Endothelial cell of umbilical vein (primary cell): ENCODE measurements at places on chromosomes 2 and 18. TPM values are rescaled to one million over a fixed set of nuclear protein-coding genes. Genes with fewer than 3 reads are reported as not detected.

DNA sequence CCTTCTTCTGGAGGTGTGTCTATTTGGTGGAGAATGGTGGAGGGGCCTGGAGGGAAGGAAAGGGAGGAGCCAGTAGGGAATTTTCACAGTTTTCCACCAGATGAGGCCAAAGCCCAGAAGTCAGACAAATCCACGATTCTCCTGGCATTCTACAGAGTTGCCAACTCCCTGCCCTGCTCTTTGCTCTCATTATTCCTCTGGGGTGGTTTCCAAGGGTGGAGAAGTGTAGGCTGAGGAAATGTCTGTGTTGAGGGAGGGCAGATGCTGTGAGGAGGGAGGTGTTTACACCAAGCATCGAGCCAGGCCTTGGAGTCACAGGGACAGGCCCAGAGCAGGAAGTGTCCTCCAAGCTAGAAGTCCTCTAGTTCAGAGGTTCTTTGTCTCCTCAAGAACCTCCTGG, 124.1 kb upstream of the LGALSL start:
- no peaks in the 10 kb centered on the region for H3K36me3 ChIP-seq
- H3K27ac ChIP-seq: no peak overlapping the region
- peaks cover 14% of the 10 kb centered on the region for H3K4me1 ChIP-seq
- peak; percentile 57 for DNase-seq

- H3K36me3 ChIP-seq: no peaks in the 10 kb centered on the region
- DNase-seq: no peak
- no peaks in the 10 kb centered on the region for H3K27me3 ChIP-seq
- no peak overlapping the region for H3K4me3 ChIP-seq
- H3K4me1 ChIP-seq: no peaks in the 10 kb centered on the region
Measured at GRCh38 chr18:36527051-36527450, 229.5 kb downstream of the FHOD3 start.

DNA sequence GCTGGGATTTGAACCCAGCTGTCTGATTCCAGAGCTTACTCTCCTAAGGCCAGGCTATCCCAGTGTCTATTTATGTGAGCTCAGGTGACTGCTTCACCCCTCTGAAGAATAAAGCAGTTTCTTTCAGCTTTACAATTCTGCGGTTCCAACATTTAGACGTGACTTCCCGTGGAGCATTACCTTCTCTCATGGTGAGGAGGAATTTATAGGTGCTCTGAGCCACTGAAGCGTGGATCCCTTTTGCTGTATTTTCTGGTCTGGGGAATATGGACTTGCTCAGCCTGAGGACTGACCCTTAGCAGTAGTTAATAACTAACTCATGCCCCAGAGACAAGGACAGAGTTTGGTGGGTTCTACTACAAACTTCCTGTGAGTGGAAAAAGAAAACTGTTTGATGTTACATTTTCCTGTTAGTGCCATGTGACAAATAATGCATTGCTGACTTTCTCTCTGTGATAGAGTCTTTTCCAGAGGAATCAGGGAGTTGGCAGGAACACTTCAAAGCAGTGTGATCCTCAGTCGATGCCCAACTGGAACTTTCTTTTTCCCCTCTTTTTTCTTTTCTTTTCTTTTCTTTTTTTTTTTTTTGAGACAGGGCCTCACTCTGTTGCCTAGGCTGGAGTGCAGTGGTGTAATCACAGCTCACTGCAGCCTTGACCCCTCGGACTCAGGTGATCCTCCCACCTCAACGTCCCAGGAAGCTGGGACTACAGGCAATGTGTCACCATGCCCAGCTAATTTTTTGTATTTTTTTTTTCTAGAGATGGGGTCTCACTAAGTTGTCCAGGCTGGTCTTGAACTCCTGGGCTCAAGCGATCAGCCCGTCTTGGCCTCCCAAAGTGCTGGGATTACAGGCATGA, 21.9 kb downstream of the CASP10 start:
- no peak overlapping the region for H3K4me3 ChIP-seq
- H3K27me3 ChIP-seq: no peaks in the 10 kb centered on the region
- H3K4me1 ChIP-seq: no peaks in the 10 kb centered on the region
- peaks cover 5% of the 10 kb centered on the region for H3K36me3 ChIP-seq

DNA sequence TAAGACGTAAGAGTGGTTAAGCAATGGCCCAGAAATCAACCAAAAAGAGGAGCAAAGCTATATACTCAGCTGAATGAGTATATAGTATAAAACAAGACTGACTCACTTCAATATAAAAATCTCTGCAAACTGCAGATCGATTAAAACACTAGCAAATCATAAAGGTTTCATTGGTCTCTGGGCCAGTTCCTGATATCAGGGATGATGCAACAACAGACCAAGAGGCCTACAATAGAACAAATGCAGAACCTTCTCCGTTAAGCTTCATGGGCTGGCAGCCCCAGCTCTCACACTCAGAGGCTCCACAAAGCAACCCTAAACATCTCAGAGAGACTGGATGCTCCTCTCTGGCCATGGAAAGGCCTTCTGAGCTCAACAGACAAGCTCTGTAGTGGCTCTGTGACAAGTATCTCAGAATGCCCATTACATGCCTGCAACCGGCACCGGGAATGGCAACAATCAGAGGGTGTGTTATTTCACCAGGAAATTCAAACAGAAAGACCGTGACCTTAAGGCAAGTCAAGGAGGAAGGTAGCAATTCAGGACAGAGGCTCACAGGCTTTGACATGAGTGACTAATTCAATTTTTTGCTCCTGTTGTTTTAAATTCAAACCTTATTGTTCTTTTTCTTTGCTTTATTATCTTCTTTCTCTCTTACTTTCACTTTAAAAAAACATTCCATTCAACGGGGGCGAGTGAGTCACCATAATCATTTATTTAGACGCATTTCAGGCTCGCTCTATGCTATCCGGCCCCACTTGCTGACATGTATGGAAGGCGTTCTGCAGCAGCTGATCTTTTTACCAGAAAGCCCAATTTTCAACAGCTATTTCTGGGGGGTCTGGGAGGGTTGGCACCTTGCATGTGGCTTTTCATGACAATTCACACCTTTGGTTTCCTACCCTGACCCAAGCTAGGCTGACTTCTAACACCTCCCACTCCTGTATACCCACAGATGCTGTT, 15.1 kb downstream of the CYRIA start:
- peak overlapping the region; percentile 12 for H3K4me3 ChIP-seq
- no peaks in the 10 kb centered on the region for H3K27me3 ChIP-seq
- peak; percentile 90 for DNase-seq
- peak overlapping the region; percentile 80 for H3K27ac ChIP-seq

DNA sequence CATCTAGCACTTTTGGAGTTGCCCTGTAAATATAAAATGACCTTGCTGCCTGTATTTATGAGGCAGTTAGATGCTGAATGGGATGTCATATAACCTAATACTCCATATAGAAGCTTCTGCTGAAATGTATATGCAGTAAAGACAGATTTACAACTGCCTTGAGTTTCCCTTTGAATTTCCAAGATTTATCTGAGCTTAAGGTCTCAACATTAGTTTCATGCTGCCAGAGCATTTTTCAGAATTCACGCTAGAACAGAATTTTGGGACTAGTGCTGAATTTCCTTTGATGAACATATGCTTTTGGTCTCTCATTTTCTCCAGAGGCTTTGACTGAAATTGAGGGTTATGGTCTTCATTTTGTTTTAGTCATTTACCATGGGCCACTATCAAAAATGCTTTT, 254.7 kb upstream of the FANCL start:
- no peak overlapping the region for H3K27ac ChIP-seq
- peaks cover 3% of the 10 kb centered on the region for H3K27me3 ChIP-seq
- no peaks in the 10 kb centered on the region for H3K36me3 ChIP-seq
- no peaks in the 10 kb centered on the region for H3K4me1 ChIP-seq
- H3K4me3 ChIP-seq: no peak overlapping the region
- no peak for DNase-seq

The SLC9A2 gene
- total RNA-seq: not detected in 2 replicates

The C2orf74 gene
- 3.8 and 4.1 TPM in 2 replicates for total RNA-seq
